ENCODE measurements at places on chromosomes 3 and 15. TPM values are rescaled to one million over a fixed set of nuclear protein-coding genes. Genes with fewer than 3 reads are reported as not detected.

- DNase-seq = no peak
Measured at GRCh38 chr3:52403955-52404354, 40.9 kb downstream of the SEMA3G start.

DNA sequence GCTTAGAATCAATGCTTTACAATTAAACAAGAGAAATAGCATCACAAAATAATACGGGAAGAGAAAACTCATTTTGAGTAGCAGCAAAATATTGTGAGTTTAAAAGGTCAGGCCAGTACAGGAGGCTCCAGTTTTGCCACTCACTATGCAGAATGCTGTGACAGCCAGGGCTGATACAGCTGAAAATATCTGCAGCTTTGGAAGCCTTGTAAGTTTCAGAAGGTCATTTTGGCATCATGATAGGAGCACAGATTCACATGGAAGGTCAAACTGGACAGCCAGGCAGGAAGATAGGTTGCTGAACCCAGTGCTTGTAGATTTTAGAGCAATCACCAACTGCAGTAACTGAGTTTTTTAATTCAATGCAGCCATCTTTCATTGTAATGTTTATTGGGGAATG is 14.1 kb downstream of the MBNL1 start:
- no peak for DNase-seq

GRCh38 chr15:93527374-93528050 is 438.5 kb upstream of the RGMA start:
- no peak for DNase-seq

- DNase-seq = no peak
Measured at GRCh38 chr3:138812806-138813205, 21.9 kb downstream of the PIK3CB start.

LRRIQ4 gene
- 0.25 TPM for total RNA-seq

SLC22A14 gene
- total RNA-seq = 0.65 TPM

ZBBX gene
- total RNA-seq = not detected

Measured in omental fat pad (tissue), 4 donors.